HCT116 (cell line): ENCODE measurements at places on chromosomes 2 and 18. TPM values are rescaled to one million over a fixed set of nuclear protein-coding genes. Genes with fewer than 3 reads are reported as not detected.

TTLL4 gene
- 53.0 TPM for total RNA-seq

SUPT7L gene
- total RNA-seq = 25.2 TPM

GRCh38 chr2:44713170-44713569 is 228.3 kb upstream of the SIX3 start:
- H3K36me3 ChIP-seq = no peaks in the 10 kb centered on the region
- no peak overlapping the region for H3K27ac ChIP-seq
- H3K27me3 ChIP-seq = no peaks in the 10 kb centered on the region
- no peak overlapping the region for H3K4me3 ChIP-seq

DNA sequence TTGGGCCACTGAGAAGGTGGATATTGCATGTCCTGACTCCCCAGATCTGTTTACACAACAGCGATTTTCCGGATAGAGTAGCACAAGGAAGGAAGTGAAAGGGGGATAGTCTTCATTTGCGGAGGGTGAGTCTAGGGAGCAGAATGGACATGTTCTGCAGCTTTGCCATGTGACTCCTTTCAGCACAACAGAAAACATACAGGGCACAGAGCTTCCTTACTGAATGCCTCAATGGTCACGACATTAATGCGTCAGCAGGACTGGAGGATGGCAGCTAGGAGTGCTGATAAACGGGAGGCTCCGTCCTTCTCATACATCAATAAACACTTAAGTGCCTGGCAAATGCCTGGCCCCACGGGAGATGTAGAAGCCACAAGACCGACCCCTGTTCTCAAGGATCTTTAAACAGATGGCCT is 163.0 kb downstream of the FAM210A start:
- H3K4me3 ChIP-seq = no peak overlapping the region
- no peaks in the 10 kb centered on the region for H3K36me3 ChIP-seq
- no peak overlapping the region for H3K27ac ChIP-seq
- peaks cover 3% of the 10 kb centered on the region; the same call in 1 of the 2 replicates for H3K27me3 ChIP-seq
- H3K4me1 ChIP-seq = no peaks in the 10 kb centered on the region
- no peak for DNase-seq

DNA sequence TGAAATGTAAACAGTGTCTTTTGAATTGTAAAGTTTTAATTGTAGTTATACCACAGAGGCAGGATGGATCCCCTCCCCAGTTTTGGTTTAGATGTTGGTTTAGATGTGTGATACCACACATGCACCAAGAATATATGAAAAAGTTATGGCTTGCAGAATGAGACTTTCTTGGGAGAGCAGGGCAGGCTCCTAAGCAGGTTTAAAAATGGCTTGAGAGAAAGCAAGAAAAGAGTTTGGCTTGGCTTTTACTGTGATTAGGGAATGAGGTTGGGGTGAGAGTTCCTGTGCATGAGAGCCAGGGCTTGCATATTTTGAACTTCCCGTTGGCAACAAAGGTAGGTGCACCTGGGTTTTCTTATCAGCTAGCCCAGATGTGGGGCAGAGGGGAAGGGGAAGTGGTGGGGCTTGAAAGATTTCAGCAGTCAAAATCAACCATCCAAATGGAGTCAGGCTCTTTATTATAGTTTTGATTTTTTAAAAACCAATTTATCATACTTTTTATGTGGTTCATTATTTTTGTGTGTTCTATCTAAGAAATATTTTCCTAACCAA is 246.9 kb downstream of the MTX2 start:
- no peak overlapping the region for H3K4me3 ChIP-seq
- H3K27ac ChIP-seq = no peak overlapping the region
- no peaks in the 10 kb centered on the region for H3K4me1 ChIP-seq
- DNase-seq = no peak
- no peaks in the 10 kb centered on the region for H3K27me3 ChIP-seq
- H3K36me3 ChIP-seq = no peaks in the 10 kb centered on the region

DNA sequence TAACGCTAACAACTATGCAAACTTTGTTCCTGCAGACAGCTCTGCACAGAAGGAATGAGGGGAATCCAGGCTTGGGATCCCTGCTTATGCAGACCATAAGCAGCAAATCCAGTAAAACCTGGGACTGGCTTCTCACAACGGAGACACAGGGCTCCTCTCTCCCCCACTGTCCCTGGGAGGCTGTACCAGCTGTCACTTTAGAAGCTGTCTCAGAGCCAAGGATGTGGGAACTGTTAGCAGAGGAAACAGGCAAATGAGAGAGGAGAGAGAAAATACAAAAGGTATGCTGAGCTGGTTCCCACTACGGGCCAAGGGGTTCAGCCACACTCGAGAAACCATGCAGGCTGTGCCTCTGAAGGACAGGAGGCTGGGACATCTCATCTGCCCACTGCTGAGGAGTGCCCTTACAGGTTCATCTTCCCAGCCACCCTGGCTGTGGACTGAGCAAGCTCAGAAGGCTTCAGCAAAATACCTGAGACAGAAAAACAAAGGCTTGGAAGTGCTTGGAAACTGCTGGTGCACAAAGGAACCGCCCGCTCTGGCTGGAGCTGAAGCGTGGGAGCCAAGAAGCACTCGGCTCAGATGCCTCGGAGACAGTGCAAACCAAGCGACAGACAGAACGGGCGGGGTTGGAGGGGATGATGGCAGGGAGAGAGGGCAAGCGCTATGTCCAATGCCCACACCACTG is 72.5 kb downstream of the FAM210A start:
- H3K27ac ChIP-seq = no peak overlapping the region
- H3K4me1 ChIP-seq = no peaks in the 10 kb centered on the region
- DNase-seq = no peak
- H3K27me3 ChIP-seq = no peaks in the 10 kb centered on the region
- H3K4me3 ChIP-seq = no peak overlapping the region

DNA sequence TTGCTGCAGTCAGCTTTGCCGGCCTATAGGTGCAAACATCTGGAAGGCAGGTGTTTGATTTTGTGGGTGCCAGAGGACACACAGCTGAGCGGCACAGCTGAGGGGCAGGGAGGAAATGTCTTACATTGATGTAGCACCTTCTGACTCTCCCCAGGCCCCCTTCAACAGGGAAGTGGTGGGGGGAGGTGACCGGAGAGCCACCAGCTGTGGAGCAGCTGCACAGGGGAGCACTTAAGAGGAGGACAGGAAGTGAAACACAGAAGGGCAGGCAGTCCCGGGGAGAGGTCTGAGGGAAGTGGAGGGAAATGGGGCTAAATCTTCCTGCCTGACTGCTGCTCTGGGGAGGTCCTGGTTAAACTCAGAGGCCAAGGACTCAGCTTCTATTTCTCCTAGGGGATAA is 409.1 kb downstream of the TNS1 start:
- H3K27ac ChIP-seq = no peak overlapping the region
- no peaks in the 10 kb centered on the region for H3K36me3 ChIP-seq
- H3K4me3 ChIP-seq = no peak overlapping the region
- H3K27me3 ChIP-seq = peaks cover 65% of the 10 kb centered on the region
